ENCODE measurements at places on chromosomes 1 and 21.

GRCh38 chr1:159008744-159009188, 941 bp upstream of the IFI16 start:
- DNase-seq, result no peak

DNA sequence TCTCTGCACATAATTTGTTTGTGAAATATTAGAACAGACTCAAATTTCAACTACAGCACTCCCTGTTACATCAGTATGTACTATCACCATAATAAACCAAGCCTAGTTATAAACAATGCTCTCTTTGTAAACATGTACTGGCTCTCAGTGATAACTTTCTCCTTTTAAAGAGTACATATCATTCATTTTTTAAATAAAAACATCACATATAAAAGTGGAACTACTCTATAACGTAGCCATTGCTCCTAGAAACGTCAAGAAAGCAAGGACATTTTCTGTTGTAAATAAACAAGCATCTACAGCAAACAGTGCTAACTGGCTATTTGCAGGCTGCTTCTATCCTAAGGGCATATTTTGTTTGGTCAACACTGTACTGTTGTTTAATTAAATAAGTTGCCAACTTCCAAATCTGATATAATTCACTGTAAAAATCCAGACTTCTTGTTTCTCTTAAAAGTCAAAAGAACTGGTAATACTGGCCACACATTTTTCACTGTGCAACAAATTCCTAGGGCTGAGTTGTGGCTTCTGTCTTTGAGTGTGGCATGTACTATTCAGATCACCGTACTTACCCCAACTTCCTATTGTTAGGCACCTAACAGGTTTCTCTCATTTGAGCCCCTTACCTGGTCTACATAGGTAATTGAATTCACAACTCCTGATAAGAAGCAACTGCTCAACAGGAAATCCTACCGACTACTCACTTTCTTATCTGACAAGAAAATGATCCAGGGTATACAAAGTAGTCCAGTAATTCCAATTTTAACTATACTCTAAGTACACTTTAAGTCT, 111.9 kb downstream of the DENND1B start:
- DNase-seq, result no peak

DNA sequence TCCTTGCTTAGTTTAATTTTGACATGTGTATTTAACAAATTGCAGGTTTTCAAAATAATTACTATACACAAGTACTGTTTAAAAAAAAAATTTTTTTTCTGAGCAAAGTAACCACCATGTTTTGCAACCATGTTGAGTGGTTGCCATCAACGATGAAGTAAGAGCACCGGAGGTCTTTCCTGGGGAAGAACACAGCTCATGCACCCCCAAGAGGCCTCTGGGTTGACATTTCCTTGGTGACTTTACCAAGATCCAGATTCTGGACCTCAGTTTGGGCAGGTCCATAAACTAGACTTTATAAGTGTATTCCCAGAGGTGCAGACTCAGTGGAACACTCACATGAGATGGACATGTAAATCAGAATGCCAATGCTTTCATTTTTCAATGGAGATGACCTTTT, 36.8 kb upstream of the RALGPS2 start:
- peak; percentile 40 for DNase-seq

DNA sequence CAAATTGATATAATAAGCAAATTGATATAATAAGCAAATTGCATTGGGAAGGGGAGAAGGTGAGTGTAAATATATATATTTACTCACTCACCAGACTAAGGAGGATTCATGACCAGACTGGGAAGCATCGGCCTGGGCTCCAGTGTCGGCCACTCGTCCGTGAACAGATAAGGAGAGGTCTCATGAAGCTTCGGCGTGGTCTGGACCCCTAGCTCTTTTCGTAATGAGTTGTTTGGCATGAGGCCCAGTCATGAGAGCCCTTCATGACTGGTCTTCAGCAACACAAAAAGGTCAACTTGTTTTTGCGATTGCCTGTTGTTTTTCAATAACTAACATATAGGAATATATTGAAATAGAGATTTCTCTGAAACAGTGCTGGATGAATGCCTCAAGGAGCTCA, 222.9 kb upstream of the KCNK2 start:
- no peak for DNase-seq

GRCh38 chr21:37450445-37450941, 83.9 kb downstream of the DYRK1A start:
- peak; percentile 17 for DNase-seq

Measured in GM03348 (cell line).